Tibial nerve (tissue), 4 donors: ENCODE measurements at places on chromosomes 5 and 9.

- no peak for DNase-seq
These were observed 85.8 kb upstream of the IER5L start for GRCh38 chr9:129263836-129264235.

DNA sequence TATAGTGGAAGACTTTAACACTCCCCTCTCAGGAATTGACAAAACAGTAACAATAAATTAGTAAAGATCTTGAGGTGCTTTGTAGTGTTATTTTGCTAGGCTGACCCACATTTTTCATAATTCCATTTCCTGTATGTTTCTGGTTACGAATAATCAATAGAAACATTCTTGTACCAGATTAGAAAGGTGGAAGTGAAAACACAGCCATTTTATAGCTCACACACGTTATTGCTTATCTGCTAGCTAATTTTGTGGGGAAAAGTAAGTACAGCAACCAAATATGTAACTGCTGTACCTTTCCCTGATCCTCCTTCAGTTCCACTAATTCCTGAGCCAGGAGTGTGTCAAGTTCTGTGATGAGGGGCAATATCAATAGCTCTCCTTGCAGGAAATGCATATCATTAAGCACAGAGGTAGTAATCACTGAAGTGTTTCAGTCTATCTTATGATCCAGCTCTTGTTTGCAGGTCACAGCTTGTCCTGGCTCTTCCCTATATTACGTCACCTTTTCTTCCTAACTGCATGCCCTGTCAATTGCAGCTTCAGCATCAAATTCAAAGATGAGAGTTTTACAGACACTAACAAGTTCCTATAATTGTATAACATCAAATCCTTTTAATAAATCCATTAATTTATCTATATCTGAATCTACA lies 59.4 kb downstream of the MINAR2 start:
- DNase-seq = no peak

- no peak for DNase-seq
These were observed 468.5 kb downstream of the NFIB start for GRCh38 chr9:13845460-13845859.

- no peak for DNase-seq
These were observed 86.4 kb upstream of the CDH6 start for GRCh38 chr5:31107091-31107518.

DNA sequence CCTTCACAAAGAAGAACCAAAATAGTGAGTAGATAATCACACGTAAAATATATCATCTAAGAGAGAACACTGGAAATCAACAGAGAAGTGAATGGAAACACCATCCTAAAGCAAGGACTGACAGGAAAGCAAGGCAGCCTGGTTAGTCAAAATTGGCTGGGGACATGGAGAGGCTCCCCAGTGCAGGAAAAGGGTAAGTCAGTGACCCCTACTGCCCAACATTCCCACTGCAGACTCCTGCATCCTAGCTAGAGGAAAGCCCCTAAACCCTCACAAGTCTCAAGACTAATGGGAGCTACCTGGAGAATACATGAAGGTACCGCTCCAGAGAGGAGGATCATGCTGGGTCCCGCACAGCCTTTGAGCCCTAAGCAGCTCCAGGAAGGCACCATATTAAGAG lies 60.1 kb downstream of the ZDHHC21 start:
- DNase-seq = no peak

GRCh38 chr5:145689235-145689634 lies 145.9 kb downstream of the PRELID2 start:
- no peak for DNase-seq

DNA sequence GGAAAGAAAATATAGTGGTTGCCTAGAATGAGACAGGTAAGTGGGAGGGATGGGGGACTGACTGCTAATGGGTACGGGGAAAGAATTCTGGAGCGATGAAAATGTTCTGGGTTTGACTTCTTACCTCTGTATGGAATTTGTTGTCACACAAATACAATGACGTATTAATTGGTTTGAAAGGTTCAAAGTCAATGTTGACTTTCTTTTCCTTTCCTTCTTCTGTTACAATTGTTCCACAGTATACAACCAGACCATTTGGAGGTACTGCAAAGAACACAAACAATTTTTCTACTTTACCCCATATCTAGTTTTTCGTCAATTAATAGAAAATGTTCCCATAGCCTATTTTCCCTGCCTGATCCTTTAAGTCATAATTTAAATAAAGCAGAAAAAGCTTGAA lies 25.6 kb downstream of the ETF1 start:
- DNase-seq = no peak
